OCI-LY7 (cell line): ENCODE measurements at places on chromosomes 12 and 14.

- DNase-seq = peak; percentile 66
Observed at GRCh38 chr14:95527387-95528002, 7.4 kb upstream of the GLRX5 start.

GRCh38 chr12:104352106-104352713 lies 48.7 kb downstream of the EID3 start:
- no peak for DNase-seq

DNA sequence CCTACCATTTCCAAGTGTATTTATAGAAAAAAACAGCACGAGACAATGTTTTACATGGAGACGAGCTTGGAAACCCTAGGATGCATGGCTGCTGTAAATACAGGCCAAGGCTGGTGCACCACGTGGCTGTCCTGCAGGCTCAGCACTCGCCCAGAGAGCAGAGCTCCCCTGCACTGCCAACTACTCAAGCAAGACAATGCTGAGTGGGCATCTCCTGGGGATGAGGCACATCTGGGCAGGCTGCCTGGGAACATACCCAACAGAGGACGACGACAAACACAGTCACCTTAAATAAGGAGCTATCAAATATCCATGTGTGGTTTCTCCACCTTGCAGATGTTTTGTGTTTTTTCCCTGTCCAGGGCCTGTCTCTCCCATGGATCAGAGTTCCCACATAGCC lies 128.3 kb upstream of the PRMT8 start:
- no peak for DNase-seq

GRCh38 chr12:84929501-84929900 lies 16.9 kb upstream of the SLC6A15 start:
- no peak for DNase-seq

- peak; percentile 71 for DNase-seq
Observed at GRCh38 chr12:27780612-27781408, 774 bp upstream of the MANSC4 start.

DNA sequence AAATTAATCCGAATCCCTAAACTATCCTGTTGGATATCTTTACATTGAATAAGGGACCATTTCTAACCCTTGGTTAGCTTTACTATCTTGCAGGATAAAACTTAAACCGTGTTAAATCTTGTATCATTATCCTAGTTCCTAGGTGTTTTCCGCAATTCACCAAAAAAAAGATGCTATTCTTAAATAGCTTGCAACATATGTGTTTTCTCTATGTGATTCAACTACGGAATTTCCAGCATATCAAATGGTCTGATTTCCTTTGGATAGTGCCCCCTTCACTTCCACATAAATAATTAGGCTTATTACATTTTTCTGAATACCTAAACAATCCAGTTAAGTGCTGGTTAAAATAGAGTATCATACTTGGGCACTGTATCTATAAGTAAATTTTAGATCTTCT lies 130.3 kb downstream of the ITPR2 start:
- DNase-seq = no peak

DNA sequence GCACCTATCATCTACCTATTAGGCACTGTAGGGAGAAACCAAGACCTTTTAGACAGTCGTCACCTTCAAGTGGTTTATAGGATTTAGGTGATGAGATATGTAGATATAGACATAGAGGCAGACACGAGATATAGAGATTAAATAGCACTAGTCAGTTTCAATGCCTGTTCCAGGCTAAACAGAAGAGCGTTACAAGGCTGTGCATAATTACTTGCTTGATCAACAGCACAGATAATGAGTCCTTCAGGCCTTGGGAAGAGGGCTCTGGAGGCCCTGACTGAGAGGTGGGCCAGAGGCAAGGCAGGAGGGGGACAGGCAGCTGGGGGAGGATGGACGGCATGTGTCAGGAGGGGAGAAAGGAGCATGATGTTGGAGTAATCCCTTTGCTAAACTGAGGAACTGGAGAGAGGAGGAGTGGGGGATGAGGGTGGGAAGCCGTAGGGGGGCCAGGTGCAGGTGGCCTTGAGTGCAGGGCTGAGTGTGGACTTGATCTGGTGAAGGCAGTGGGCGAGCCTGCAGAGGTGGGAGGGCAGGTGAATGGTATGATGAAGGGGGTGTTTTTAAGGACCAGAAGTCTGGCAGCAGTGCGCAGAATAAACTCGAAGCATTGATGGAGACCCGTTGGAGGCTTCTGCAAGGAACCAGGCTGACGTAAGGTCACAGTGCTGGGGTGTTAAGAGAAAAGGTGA lies 43.9 kb upstream of the ATP23 start:
- DNase-seq = no peak

DNA sequence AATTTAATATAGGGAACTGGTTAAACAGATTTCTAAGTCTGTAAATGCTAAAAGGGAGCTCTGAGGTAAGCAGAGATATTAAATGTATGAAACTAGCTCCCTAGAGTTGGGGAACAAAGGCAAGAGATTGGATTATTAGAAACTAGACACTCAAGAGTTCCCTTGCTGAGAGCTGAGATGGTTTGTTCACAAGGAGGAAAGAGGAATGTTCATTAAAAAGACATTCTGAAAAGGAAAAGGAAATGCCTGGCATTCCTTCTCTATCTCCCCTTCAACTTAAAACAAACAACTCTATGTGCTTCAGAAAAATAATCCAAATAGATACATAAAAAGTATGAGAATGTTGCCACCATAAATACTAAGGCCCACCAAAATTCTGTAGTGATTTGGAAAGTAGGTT lies 73.7 kb downstream of the GALNT4 start:
- DNase-seq = no peak

GRCh38 chr14:33560718-33561431 lies 390.0 kb downstream of the EGLN3 start:
- no peak for DNase-seq

GRCh38 chr12:52355176-52355575 lies 12.1 kb downstream of the KRT85 start:
- no peak for DNase-seq

DNA sequence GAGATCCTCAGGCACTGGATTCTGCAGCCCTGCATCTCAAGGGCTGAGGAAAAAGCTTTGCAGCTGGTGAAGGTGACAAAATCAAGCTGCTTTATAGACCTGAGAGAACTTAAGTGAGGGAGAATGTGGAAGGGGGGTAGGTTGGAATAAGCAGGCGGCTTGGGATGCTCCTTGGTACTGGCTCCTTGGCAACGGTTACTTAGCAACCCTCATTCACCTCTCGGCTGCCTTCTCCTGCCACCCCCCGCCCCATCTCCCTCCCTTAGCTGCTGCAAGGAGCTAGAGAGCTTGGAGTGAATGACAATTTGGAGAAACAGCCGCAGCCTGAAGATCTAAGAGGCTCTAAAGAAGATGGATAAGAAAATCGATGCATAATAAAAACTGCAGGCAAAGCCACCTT lies 44.1 kb upstream of the CISTR start:
- no peak for DNase-seq

- no peak for DNase-seq
Observed at GRCh38 chr14:65976761-65977404, 509.3 kb upstream of the CCDC196 start.

DNA sequence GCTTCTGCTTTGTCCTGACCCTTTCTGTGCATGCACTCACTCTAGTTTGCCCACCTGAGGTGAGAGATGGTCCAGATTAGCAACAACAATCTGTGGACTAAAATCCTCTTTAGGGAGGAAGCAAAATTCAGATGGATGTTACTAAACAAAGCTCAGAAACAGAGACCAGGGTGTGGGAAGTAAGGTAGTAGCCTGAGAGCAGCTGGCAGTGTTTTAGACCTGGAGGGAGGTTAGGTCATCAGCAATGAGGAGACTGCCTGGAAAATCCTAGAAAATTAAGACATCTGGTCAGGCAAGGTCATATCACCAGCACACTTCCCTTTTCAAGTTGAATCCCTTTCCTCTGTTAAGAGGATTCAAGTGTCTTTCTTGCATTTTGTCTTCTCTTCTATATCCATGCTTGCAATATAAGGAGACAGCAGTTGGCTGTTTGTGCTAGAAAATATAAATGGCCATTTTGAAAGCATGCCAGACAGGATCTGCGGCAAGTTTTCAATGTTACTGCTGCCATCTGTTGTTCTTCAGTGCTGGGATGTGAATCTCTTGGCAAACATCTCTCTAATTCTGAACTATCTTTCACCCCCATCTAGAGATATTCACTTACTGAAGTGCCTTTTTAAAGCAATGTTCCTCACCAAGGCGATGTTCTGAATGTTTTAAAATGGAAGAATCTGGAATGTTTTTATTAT lies 266.4 kb downstream of the NAV3 start:
- DNase-seq = no peak

- DNase-seq = no peak
Observed at GRCh38 chr12:23621900-23622299, 327.6 kb downstream of the SOX5 start.

- no peak for DNase-seq
Observed at GRCh38 chr12:23559268-23559753, 390.2 kb downstream of the SOX5 start.

DNA sequence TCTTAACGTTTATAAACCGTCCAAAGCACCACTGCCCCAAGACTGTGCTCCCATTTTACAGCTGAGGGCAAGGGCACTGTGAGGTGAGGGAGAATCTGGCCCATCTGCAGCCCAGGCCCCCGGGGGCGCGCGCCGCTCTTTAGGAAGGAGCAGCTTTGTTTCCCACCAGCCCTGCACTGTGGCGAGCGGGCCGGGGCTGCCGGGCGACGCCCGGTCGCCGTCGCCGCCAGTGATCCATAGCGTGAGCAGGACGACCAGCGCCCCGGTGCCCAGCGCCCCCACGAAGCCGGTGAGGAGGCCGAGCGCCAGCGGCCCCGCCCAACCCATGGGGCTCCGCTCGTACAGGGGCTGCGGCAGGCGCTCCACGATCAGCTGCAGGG lies 34.6 kb downstream of the FIGNL2 start:
- no peak for DNase-seq

GRCh38 chr14:74261288-74261687 lies 22.0 kb downstream of the VSX2 start:
- no peak for DNase-seq

DNA sequence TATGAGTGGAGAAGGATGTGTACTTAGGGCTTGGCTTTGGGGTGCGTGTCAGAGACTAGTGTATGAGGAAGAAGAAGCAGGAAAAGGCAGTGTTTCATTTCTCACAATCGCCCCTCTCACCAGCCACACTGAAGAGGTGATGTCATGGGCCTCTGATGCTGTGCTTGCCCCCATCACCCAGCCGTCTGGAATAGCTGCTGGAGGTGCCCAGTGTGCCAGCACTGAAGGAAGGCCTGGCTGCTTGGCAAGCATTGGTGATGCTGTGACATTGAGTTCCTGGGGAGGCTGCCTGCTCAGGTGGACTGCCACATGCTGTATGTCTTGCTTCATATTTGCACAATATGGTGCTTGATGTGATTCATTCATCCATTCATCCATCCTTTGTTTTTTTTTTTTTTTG lies 56.2 kb downstream of the CRADD start:
- no peak for DNase-seq

GRCh38 chr12:16417058-16417457 lies 69.6 kb downstream of the MGST1 start:
- no peak for DNase-seq

- no peak for DNase-seq
Observed at GRCh38 chr14:77088219-77088618, 9.8 kb upstream of the CIPC start.

GRCh38 chr14:89344920-89345254 lies 72.1 kb downstream of the FOXN3 start:
- no peak for DNase-seq

GRCh38 chr14:100882026-100882967 lies 21.2 kb downstream of the RTL1 start:
- no peak for DNase-seq

- DNase-seq = no peak
Observed at GRCh38 chr12:113114447-113115178, 20.9 kb downstream of the RASAL1 start.

GRCh38 chr14:105864651-105865265 lies 338.4 kb downstream of the TMEM121 start:
- DNase-seq = no peak

DNA sequence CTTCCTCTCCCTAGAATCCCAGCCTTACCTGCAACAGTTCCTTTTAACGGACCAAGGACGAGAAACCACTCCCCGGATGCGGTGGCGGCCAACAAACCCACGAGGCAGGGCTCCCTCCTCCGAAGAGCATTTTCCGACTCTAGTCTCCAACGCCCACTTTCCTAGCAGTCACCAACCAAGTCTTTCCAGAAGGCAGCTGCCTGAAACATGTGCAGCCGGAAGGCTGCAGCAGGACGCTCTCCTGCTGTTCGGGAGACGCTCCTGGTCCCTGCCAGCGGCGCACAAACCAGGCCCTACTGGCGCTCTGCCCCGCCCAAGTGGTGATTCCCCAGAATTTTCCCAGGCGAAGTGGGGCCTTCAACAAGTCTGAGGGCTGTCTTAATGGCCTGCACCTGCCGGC lies 21.1 kb upstream of the ADAM20 start:
- DNase-seq = no peak

- DNase-seq = no peak
Observed at GRCh38 chr12:15541996-15542631, 219.8 kb downstream of the PTPRO start.

- DNase-seq = no peak
Observed at GRCh38 chr12:4089121-4089606, 184.4 kb upstream of the CCND2 start.

DNA sequence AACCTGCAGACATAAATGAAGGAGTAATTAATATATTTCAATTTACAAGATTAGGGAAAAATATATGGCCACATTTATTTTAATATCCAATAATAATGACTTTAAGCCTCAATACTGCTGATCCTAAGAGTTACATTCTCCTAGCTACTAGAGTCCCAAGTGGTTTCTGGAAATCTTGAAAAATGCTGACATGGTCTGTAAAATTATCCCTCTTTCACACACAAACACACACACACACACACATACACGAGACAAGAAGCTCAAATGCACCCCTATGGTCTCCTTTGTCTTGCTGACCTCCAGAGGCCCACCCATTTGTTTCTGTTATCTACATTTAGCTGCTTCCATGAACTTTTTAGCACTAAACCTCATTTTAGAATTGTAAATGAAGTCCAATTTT lies 53.0 kb upstream of the USP15 start:
- no peak for DNase-seq
